ENCODE measurements at places on chromosomes 3 and 15. TPM values are rescaled to one million over a fixed set of nuclear protein-coding genes. Genes with fewer than 3 reads are reported as not detected.

CKMT1A gene
- total RNA-seq, result 0.66 TPM

DNA sequence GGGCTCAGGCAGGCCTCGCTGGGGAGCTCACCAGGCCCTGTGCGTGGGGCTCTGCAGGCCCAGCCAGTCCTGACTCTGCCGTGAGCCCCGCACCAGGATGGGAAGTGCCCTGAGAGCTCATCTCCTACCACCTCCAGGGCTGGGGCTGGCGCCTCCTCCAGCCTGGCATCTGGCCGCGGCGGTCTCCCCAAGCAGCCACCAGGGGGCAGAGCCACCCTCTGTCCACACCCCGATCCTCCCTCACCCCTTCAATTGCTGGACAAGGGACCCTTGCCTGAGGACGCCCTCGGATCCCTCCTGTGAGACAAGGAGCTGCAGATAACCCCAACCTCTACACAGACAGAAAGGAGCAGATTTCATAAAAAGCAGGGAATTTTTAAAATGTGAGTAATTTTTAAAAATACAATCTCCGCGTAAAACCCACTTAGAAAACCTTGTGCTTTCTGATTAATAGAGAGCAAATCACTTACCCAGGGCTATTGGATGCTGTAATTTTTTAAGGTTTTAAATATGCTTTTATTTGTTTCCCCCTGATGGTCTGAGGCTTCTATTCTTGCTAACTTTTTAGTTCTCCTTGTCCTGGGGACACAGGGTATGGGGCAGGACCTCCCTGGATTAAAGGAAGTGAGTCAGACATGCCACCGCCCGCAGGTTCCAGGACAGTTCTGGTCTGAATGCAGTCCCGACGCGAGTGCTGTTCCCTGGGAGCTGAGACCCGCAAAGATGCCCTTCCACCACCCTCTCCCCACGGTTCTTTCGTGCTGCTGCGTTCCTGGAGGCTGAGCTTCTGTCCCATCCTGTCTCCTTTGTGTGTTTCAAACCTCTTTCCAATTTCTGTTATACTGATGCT is 52.3 kb upstream of the CHRNA7 start:
- peaks cover 2% of the 10 kb centered on the region for H3K27me3 ChIP-seq
- no peaks in the 10 kb centered on the region for H3K36me3 ChIP-seq
- H3K27ac ChIP-seq, result no peak overlapping the region

DNA sequence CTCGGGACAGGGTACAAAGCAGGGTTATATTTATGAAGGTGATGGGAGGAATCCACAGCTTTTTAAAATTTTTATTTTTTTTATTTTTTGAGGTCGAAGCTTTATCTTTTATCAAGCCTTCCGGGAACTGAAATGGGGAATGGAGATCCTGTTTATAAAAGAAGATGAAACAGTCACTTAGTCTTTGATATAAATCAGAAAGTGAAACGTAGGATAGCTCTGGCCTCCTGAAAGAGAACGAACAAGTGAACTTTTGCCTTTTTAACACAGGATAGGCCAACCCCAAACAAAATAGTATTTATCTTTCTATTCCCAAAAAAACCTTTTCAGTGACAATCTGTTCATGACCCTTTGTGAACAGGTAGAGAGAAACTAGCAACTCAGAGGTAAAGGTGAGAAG is 634.0 kb upstream of the LMCD1 start:
- H3K4me1 ChIP-seq, result no peaks in the 10 kb centered on the region
- no peak overlapping the region for H3K27ac ChIP-seq
- no peak for DNase-seq
- H3K27me3 ChIP-seq, result no peaks in the 10 kb centered on the region
- no peak overlapping the region for H3K4me3 ChIP-seq

DNA sequence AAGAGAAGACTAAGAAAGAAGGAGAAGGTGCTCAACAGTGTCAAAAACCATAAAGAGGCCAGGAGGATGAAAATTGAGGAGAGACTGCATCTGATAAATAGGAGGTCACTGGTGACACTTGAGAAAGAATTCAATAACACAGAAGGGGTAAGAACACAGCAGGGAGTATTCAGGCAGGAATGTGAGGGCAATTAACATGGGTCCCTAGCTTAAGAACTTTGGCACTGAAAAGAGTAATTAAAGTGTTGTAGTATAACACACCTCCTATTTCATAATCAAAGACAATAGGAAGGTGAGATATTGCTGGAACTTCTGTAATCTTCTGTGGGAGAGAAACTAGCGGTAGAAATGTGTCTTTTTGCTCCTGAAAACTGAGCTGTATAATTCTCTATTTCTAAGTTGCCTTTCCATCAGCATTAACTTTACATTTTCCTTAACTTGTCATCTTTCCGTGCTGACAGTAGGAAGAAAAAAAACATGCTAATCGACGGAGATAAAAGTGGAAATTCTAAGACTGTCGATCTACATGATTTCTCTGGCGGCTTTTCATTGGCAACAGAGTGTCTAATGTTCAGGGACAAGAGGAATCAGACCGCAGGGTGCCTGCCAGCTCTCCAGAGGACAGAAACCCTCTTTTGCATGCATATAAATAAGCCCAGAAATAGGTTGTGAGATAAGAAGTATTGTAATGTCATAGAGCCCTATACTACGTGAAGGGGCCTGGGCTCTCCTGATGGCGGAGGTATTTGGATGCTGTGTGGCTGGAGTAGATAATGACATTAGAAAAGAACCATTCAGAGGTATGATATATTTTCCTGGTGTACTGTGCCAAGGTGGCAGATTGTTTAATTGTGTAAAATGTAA is 147.9 kb upstream of the GAP43 start:
- H3K4me1 ChIP-seq, result no peaks in the 10 kb centered on the region
- H3K27ac ChIP-seq, result no peak overlapping the region
- H3K27me3 ChIP-seq, result no peaks in the 10 kb centered on the region
- H3K4me3 ChIP-seq, result no peak overlapping the region

PIERCE2 gene
- total RNA-seq, result not detected

DNA sequence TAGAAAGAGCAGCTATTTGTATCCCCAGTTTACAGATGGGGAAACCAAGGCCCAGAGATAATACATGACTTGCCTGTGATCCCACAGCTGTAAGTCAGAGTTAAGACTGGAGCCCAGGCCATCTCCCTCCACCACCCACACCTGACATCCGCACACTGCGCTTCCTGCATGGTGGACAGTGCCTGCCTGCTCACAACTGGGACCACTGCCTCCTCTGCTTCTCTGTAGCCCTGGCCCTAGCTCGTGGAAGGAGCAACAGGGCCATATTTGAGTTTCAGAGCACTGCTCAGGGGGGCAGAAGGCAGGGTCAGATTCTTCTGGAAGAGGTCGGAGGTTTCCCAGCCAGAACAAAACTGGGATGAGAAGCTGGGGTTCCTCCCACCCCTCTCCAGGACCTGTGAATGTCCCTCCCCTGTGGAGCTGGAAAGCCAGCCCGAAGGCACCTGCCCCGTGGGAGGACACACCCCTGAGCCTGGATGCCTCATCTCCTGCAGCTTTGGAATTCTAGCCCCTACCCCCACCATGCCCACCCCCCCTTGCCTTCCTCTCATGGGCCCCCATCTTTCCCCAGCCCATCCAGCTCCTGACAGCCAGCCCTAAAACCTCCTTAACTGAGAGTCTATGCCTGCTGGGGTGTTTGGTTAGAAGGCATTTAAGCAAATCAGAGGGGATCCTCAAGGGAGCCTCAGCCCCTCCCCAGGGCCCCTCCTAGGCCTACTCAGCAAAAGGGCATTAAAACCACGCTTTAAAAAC is 100.1 kb downstream of the TPRA1 start:
- H3K4me3 ChIP-seq, result no peak overlapping the region
- no peaks in the 10 kb centered on the region for H3K4me1 ChIP-seq
- no peak for DNase-seq
- peaks cover 14% of the 10 kb centered on the region for H3K27me3 ChIP-seq

DNA sequence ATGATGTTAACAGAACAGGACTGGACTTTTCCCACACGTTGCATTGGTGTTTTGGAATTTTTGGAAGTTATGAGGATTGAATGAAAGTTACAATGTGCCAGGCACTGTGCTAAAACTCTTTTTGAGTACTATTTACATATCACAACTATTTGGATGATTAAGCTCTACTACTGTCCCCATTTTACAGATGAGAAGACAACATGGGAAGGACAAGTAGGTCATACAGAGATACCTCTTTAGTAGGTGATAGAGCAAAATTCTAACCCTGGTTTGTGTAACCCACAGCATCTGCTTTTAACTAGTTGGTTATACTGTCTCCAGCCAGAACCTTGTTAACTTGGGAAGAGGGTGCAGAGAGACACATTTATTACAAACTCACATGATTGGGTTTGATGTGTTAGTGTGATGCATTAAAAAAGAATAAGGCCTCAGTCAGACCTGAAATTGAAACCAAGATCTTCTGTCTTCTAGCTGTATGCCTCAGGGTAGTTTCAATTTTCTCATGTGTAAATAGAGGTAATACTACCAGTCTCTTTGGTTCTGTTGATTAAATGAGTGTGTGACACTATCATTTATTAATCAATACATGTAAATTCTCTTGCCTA is 1.4 kb downstream of the NDUFB4 start:
- peak; percentile 65 for DNase-seq
- H3K36me3 ChIP-seq, result peaks cover 17% of the 10 kb centered on the region
- peaks cover 13% of the 10 kb centered on the region for H3K4me1 ChIP-seq
- peak overlapping the region; percentile 86 for H3K4me3 ChIP-seq
- peaks cover 8% of the 10 kb centered on the region for H3K27me3 ChIP-seq

DNA sequence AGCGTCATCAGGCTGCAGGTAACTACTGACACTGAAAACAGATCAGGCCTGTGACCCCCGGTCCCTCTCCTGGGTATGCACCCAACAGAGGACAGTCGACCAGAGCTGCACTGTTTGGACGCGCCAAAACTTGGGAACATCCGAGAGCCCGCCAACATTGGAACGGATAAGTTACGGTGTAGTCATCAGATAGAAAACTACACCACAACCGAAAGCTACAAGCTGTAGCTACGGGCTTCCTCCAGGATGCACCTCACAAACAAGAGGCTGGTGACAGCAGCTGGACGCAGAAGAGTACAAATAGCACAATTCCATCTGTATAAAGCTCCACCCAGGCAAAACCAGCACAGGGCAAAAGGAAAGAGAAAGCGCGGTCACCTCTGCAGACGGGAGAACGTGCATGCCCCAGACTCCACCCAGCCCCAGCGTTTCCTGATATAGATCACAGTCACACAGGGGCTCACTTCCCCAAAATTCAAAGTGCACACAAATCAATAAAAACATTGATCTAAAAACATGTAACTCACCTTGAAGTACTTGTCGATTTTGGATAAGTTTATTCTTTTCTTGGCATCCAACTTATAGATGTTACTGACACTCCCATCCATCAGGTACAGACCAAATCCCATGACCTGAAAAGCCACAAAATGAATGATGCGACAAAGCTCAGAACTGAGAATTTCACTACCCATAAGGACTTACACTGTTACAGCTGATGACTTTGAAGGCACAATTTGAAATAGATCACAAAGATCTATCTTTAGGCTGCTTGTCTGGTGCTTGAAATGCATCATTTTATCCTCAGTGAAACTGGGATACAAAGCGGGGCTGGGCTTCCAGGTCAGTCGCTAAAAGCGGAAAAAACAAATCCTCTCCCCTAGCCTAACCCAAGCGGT is 43.3 kb downstream of the CYFIP1 start:
- peak; percentile 69 for DNase-seq
- H3K4me1 ChIP-seq, result peaks cover 3% of the 10 kb centered on the region
- no peaks in the 10 kb centered on the region for H3K27me3 ChIP-seq
- peaks cover 12% of the 10 kb centered on the region for H3K36me3 ChIP-seq

DNA sequence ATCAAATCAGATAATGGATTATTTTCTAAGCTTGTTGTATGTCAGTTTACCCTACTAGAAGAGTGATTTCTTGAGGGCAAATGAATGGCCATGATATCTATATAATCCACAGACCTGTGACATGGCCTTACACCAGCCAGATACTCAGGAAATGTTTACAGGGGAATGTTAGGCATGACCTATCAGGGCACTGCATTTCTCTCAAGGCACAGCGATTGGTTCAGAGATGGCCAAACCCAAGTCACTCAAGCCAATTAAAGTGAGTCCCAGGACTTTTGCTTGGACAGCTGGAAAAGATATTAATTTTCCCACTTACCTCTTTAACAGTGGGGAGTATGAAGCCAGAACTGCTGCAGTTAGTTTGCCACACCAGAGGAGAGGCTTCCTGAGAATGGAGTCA is 28.7 kb upstream of the GATA2 start:
- peaks cover 19% of the 10 kb centered on the region for H3K27me3 ChIP-seq
- no peak for DNase-seq
- H3K36me3 ChIP-seq, result no peaks in the 10 kb centered on the region
- no peaks in the 10 kb centered on the region for H3K4me1 ChIP-seq
- no peak overlapping the region for H3K4me3 ChIP-seq
- no peak overlapping the region for H3K27ac ChIP-seq

CPNE4 gene
- not detected for total RNA-seq

ACVR2B gene
- 12.2 TPM for total RNA-seq

- peaks cover 15% of the 10 kb centered on the region for H3K4me1 ChIP-seq
- DNase-seq, result no peak
- H3K27ac ChIP-seq, result peak overlapping the region; percentile 21
Observed at GRCh38 chr3:37072892-37073291, 79.6 kb downstream of the MLH1 start.

Data from activated CD4-positive, alpha-beta T cell treated with anti-CD3 and anti-CD28 coated beads, Interleukin-2, amount 10 ng/mL, durations not matched to agents 24 days and 14 days (primary cell).